Left kidney (tissue), 8 donors: ENCODE measurements at places on chromosomes 1 and 21.
A peak's percentile ranks its signal among the peaks of the same experiment; 100 is the strongest.

- DNase-seq = no peak
Measured at GRCh38 chr1:205226868-205227583, 720 bp upstream of the TMCC2 start.

- DNase-seq = no peak
Measured at GRCh38 chr1:159946242-159947187, 1.1 kb upstream of the IGSF9 start.

GRCh38 chr21:25649146-25649545 is 10.1 kb downstream of the JAM2 start:
- no peak for DNase-seq

GRCh38 chr21:31172328-31172727 is 134.1 kb upstream of the KRTAP19-8 start:
- no peak for DNase-seq

DNA sequence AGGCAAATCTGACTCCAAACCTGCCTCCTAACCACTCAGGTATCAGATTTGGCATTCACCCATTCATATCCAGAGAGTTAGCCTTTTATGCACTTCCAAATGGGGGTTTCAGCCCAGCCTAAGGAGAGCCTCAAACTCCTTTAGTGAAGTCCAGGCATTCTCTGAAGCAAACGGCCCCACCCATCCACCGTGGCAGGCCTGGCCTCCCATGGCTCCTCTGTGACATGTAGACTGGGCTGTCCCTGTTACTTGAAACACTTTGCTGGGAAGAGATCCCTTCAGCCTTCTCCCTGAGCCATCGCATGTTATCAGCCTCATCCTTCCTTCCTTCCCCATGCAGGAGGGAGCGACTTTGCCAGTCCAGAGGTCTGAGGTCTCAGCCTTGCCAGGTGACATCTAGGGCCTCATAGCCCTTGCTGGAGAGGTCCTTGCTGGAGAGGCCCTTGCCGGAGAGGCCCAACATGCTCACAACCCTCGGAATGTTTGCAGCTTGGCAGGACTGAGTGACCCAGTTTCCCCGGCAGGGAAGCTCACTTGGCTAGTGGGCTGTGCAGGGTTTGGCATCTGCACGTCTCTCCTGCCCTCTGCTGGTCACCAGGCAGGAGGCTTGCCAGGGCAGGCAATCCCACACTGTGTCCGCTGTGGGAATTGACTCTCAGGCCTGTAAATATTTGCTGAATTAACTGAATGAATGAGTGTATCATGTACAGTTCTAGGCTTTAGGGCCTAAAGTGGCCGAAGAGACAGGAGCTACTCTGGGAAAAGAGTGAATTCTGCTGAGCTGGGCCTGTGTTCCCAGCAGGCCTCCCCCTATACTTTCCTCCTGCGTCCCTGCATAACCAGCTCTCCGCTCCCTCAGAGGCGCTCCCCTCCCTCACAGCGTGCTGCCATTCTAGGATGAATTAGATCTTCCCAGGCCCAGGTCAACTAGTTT is 26.7 kb upstream of the RBM15 start:
- DNase-seq = peak; percentile 50

GRCh38 chr1:8653878-8654277 is 163.6 kb downstream of the RERE start:
- DNase-seq = peak; percentile 32

GRCh38 chr1:31672986-31673385 is 28.3 kb upstream of the PEF1 start:
- no peak for DNase-seq

- DNase-seq = no peak
Measured at GRCh38 chr1:243731974-243732625, 117.9 kb downstream of the AKT3 start.

DNA sequence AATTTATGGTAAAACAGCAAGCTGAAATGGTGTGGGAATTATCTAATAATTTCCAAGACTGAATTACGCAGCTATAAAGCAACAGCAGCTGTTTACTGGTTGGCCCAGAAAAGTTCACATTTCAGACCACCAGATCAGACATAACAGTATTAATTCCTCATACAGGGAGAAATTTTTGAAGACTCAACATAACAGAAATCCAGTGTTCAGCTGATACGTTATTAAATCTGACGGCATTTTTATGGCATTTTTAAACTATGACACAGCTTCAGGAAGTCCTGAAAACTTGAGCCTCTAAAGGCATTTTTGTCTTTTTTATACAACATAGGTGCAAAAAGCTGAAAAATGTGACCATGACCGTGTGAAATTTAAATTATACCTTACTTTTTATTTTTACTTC is 91.2 kb downstream of the APP start:
- DNase-seq = no peak
